ENCODE measurements at places on chromosomes 13 and 19.
A peak's percentile ranks its signal among the peaks of the same experiment; 100 is the strongest.

GRCh38 chr19:19747357-19748220 lies 14.7 kb upstream of the ZNF14 start:
- no peak for DNase-seq

DNA sequence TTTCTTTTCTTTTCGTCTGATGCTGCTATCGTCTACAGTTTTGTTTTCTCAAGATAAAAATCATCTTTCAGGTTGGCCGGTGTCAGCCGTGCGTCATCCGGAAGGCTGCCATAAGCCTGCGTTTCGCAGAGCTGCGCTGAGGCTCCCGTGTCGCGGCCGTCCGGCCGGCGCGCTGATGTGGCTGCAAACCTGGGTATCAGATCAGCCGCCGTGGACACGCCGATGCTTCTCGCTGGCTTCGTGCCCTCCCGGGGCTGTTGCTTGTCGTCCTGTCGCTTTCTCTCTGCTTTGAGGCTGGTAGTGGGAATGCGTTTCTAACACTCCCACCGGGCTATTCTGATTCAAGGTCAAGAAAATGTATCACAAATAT lies 45.9 kb upstream of the TFDP1 start:
- DNase-seq, result no peak

- DNase-seq, result peak; percentile 50
Observed at GRCh38 chr13:27339299-27339698, 68.7 kb downstream of the RASL11A start.

- DNase-seq, result no peak
Observed at GRCh38 chr13:59504407-59504806, 659.3 kb downstream of the DIAPH3 start.

GRCh38 chr13:33945477-33945876 lies 127.5 kb downstream of the RFC3 start:
- DNase-seq, result no peak

DNA sequence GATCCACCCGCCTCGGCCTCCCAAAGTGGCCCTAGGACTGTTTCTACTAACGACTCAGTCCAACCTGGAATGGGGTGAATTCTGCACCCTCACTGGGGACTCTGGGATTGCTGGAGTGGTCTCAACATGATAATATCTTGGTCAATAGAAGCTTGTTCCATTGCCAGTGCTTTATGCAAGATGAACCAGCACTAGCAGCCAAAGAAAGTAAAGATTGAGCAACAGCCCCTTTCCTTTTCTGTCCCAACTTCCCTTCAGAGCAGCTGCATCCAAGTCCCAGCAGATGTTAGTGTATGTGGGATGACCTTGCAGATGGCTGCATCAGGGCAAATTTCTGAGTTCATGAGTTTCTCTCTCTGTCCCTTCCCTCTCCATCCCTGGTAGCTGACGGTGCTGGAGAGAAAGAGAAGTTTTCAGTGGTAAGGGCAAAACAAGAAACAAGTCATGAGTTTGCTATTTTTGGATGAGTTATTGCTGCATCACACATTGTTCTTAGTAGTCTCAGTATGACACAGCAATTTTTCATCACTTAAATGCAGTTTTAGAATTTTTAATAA lies 183.6 kb upstream of the EDNRB start:
- DNase-seq, result no peak

DNA sequence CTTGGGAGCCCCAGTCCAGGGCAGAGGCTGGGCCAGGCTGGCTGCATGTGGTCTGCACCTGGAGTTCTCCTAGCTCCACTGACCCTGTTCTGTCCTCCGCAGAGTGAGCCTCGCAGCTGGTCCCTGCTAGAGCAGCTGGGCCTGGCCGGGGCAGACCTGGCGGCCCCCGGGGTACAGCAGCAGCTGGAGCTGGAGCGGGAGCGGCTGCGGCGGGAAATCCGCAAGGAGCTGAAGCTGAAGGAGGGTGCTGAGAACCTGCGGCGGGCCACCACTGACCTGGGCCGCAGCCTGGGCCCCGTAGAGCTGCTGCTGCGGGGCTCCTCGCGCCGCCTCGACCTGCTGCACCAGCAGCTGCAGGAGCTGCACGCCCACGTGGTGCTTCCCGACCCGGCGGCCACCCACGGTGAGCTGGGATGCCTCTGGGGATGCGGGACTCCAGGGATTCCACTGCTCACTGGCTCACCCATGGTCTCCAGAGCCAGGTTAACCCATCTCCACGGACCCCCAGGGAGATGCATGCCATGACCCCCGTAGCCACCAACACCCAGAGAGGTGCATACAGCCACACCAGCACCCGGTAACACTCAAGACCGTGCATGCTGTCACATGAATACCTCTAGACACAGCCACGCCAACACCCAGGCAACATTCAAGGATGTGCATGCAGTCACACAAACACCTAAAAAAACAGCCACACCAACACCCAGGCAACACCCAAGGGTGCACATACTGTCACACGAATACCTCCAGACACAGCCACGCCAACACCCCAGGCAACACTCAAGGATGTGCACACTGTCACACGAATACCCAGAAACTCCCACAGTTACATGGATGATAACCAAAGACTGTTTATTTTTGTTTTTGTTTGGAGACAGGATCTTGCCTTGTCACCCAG lies 8.2 kb downstream of the PKN1 start:
- no peak for DNase-seq

Data from activated naive CD8-positive, alpha-beta T cell treated with anti-CD3 and anti-CD28 coated beads, Interleukin-2, amount 50 U/mL, for 24 hours (primary cell).